Inflammatory macrophage (primary cell): ENCODE measurements at places on chromosomes 2 and 18.

DNA sequence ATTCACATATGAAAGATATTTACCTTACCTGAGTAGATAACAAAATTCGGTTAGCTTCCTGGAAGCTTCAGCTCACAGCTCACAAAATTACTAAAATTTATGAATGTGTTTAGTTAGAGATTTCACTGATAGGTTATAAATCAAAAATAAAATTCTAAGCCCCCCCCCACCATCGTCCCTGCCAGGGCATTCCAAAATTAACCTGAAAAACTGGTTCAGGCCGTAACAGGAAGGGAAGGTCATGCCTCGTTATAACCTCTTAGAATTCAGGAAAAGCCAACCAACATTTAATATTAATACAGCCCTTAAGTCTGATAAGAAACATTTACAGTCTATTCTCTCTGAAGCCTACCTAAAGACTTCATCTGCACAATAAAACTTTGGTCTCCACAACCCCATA lies 48.9 kb downstream of the COX7A2L start:
- DNase-seq, result no peak

DNA sequence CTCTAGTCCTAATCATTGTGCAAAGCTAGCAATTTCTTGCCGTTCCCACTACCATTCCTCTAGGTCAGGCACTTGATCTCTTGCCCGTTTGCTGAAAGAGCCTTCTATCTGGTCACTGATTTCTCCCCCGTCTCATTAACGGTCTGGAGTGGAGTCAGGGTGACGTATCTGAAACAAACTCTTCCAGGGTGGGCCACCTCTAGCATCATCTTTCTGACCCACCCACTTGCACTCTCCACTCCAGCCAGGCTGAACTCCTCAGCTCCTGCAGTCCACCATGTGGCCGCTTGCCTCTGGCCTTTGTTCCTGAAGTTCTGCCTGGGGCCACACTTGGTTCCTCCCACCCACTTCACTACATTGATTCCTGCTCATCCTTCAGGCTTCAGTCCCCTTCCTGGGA lies 13.3 kb downstream of the BCL2 start:
- no peak for DNase-seq

- DNase-seq, result no peak
These were observed 13.8 kb downstream of the GKN2 start for GRCh38 chr2:68938938-68939337.

DNA sequence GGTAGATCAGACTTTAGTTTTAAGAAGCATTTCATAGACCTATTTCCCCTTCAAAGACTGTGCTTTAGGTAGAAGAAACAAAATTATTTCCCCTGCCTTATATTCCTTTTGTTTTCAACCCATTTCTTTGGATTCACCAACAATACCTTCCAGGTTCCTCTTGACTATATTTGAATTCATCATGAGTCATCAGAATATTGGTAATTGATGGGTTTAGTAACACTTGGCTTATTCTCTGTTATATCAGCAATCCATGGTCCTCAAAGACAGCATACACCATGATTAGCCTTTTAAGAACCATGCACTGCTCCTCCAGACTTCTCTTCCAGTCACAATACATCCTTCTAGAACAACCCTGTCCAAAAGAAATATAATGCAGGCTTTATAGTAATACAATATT lies 83.0 kb upstream of the NOSTRIN start:
- no peak for DNase-seq

DNA sequence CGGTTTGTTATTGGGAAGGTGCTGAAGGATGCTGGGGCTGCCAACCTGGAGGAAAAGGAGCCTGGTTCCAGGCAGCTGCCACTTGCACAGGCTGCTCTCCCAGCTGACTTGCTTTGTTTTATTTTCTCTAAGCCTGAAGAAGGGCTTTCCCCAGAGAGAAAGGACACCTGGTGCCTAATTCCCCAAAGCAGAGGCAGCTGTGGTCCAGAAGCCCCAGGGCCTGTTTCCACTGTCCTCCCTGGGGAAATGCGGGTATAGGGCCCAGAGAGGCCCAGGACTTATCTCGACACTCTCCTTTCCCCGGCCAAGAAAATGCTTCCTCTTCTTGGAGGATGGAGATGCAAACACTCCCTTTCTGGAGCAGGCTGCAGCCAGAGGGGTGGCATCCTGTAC lies 30.1 kb downstream of the INO80C start:
- DNase-seq, result no peak

DNA sequence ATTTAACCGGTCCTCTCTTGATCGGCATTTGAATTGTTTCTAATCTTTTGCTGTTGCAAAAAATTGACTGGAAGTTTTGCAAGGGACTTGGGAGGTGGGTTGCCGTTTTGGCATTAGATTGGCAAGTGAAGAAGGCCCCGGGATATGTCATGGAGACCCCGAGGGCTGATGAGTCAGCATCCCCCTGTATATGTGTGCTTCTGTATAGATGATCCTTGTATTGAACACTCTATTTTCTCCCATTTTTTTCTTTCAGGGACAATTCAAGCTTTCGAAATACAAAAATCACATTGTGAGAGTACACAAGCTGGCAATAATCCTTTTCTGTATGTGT lies 30.1 kb downstream of the EIF4E2 start:
- no peak for DNase-seq

- no peak for DNase-seq
These were observed 1.8 kb downstream of the PAX8 start for GRCh38 chr2:113276761-113277425.

GRCh38 chr2:2493496-2493895 lies 162.4 kb upstream of the MYT1L start:
- DNase-seq, result no peak
